AG09319 (cell line): ENCODE measurements at places on chromosomes 2 and 18.
A peak's percentile ranks its signal among the peaks of the same experiment; 100 is the strongest.

DNA sequence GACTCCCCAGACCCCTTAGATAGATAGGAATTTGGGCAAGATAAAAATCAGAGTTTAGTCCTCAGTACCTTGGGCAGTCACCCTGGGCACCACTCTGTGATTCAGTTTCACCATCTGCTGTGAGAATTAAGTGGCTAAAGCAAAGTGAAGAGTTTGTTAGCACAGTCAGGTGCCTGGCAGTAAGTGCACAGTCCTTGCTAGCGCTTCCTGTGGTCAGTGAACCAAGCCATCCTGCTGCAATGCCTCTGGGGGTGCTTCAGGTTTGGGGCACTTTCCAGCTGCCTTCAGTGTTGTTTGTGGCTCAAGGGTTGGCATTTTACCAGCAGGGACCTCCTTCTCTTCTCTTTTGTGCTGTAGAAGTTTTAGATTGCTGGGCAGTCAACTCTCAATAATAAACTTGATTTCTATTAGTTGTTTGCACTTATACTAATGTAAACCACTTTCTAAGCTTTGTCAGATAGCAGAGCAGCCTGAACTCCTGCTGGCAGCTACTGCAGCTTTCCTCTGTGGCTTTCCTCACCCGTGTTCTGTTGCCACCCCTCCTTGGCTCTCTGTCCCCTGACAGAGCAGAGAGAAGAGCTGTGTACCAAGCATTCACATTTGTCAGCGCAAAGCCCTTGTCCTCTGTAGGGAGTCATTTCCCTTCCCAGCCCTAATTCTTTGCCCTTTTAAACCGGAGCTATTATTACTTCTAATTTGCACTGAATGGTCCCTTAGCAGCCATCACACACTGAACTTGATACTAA is 48.4 kb upstream of the RMP24 start:
- no peak for DNase-seq

- DNase-seq: no peak
Observed at GRCh38 chr18:35592298-35592697, 10.8 kb downstream of the GALNT1 start.

GRCh38 chr2:16407358-16407757 is 258.3 kb downstream of the CYRIA start:
- DNase-seq: no peak

DNA sequence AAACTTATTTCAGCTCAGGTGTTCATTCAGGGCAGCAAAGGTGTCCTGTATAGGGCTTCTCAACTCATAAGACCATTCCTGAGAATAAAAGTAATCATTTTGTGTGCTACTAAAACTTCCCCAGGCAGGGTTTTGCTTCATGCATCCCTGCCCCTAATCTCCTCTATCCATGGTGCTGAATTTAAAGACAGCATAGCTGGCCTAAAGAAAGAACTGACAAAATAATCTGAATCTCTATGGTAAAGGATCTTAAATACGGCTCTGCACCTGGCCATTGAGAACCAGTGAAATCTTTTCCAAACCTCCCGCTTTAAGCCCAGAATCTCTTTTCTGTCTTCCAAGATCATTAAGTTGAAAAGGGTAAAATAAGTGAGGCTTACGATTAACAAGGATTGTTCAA is 292.1 kb upstream of the KLHL29 start:
- no peak for DNase-seq

GRCh38 chr2:26274058-26274613 is 29.4 kb downstream of the HADHB start:
- DNase-seq: peak; percentile 98

DNA sequence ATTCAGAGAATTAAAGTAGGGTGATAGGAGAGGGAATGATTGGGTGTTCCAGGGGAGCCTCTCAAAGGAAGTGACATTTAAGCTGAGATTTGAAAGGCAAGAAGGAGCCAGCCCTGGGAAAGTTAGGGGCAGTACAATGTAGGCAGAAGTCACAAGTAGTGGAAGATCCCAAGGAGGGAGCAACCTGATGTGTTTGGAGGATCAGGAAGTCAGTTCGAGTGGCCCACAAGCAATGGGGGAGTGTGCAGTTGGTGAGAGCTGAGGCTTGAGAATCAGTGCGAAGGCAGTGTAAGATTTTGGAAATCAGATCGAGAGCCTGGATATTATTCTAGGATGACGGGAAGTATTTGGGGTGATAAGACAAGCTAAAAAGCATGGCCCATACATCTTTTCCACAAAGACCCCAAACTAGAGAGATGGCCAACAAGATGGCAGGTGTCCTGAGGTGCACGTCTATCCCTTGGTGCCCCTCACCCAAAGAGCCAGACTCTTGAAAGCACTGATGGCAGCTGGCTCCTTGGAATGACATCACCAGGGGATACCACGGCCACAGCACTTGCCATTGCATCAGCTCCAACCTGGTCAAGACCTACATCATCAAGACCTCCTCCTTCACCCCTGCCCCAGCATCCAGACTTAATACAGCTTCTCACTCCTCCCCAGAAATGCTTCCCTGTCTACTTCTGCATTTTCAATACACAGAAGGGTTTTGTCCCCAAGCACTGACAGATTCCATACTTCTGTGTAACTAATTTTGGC is 127.3 kb downstream of the BCL2 start:
- DNase-seq: no peak

- DNase-seq: no peak
Observed at GRCh38 chr2:20737505-20737904, 70.6 kb downstream of the GDF7 start.

DNA sequence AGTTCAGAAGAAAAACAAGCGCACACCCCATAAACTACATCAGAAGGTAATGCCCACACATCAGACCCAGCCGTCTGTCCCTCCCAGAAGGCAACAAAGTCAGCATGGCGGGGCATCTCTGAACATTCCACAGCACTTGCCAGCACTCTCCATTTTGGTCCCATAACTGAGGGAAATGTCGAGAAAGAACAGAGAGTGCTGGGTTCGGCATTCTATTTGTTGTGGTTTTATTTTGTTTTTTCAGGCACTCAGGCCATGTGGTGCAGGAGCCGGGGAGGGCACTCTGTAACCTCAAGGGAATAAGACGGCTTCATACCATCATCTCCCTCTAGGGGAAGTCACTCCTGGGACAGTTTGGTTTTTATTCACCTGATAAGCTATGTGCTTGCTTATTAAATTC is 156.0 kb downstream of the SEPTIN10 start:
- DNase-seq: no peak

GRCh38 chr18:76367168-76368125 is 127.6 kb downstream of the ZNF516 start:
- DNase-seq: no peak

- DNase-seq: no peak
Observed at GRCh38 chr2:54809819-54810218, 86.4 kb downstream of the EML6 start.

- DNase-seq: peak; percentile 45
Observed at GRCh38 chr18:59874166-59874565, 25.6 kb upstream of the PMAIP1 start.

DNA sequence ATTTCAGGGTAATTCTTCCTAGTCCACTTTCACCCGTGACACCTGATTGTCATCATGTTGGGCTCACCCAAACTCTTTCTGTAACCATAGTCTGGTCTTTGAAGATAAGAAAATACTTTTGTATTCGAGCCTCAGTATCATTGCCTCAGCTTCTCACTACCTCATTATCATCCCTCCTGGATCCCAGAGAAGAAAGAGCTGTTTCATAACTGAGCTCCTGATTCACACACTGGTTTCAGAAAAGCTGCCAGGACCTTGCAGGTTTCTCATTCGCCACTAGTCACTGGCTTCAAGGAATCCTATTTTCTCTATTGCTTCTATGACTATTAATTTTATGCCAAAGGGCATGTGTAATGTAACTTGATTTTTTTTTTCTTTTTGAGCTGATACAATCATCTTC is 2.9 kb upstream of the CRIM1 start:
- DNase-seq: no peak

DNA sequence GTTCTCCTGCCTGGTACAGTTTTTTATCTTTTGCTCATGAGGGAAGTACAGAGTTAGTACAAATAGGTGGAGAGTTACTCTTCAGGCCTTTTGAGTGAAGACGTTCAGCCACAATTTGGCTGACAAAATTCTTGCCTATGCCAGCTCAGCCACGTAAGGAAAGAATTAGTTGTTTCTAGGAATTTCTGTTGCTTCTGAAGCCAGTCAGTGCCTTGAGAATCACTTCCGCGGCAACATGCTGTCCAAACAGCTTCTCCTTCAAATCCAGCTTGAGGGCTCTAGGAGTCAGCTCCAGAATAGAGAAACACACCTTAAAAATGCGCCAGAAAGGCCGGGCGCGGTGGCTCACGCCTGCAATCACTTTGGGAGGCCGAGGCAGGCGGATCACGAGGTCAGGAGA is 27.5 kb downstream of the M1AP start:
- no peak for DNase-seq

- DNase-seq: no peak
Observed at GRCh38 chr2:127968610-127969339, 59.1 kb downstream of the SAP130 start.

DNA sequence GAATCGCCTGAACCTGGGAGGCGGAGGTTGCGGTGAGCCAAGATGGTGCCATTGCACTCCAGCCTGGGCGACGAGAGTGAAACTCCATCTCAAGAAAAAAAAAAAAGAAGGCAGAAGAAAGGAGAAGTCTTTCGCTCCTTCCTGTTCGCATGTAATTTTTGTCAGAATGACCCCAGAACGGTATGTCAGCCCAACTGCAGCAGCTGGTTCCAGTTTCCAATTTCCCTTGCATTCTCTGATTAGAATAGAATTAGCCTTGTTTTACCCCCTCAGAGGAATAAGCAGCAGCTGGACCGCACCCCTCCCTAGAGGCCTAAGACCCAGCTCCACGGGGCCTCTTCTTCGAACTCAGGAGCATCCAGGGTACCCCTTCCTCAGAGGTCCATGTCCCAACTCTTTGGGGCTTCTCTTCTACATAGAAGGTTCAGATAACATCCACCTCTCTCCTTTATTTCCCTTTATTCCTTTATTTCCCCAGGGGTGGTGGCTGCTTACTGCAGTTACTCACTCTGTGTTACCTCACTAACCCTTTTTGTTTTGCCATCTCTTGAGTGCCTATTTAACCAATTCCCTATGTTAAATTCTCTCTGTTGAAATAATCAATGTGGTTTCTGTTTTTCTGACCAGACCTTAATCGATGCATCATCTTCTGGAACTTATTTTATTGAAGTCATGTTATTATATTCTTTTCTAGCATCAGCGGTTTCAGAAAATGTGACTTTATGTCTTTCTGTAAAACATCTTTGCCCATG is 7.2 kb upstream of the PUM2 start:
- DNase-seq: no peak

DNA sequence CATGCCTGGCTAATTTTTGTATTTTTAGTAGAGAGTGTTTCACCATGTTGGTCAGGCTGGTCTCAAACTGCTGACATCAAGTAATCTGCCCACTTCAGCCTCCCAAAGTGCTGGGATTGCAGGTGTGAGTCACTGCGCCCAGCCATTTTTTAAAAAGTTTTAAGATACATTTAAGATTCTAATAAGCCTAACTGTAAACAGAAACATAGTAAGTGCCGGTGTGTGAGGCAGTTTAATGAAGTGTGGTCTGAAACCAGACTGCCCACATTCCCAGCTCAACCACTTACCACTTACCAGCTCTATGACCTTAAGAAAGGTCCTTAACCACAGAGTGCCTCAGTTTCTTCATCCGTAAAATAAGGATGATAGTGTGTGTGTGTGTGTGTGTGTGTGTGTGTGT is 42.4 kb downstream of the TMEM237 start:
- no peak for DNase-seq

- DNase-seq: no peak
Observed at GRCh38 chr2:18558458-18558857, 2.0 kb downstream of the RDH14 start.

DNA sequence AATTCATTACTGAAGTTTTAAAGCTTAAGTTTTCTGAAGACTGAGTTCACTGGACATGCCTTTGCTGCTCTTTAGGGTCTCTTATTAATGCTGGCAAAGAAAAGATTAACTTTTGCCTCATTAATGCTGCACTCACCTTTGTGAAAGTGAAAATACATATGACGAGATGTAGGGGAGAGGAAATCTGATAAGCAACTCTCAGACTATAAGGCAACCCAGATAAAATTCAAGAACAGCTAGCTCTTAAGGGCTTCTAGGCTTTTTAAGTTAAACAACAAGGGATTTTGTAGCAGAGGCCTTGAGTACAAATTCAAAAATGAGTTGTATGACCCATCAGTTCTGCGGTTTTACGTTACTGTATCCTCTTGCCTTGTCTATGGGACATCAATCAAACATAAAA is 143.7 kb downstream of the USP34 start:
- DNase-seq: no peak

DNA sequence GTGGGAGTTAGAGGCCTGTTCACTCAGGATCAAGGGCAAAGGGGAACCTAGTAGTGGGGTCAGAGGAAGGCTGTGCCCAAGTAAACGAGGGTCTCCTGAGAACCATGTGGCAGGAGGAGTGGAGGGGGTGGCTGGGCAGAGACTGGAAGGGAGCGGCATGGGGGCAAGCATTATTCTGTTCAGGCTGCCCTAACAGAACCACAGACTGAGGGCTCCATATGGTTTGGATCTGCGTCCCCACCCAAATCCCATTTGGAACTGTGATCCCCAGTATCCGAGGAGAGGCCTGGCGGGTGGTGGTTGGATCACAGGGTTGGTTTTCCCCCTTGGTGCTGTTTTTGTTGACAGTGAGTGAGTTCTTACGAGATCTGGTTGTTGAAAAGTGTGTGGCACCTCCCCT is 287.0 kb downstream of the PHLPP1 start:
- no peak for DNase-seq

DNA sequence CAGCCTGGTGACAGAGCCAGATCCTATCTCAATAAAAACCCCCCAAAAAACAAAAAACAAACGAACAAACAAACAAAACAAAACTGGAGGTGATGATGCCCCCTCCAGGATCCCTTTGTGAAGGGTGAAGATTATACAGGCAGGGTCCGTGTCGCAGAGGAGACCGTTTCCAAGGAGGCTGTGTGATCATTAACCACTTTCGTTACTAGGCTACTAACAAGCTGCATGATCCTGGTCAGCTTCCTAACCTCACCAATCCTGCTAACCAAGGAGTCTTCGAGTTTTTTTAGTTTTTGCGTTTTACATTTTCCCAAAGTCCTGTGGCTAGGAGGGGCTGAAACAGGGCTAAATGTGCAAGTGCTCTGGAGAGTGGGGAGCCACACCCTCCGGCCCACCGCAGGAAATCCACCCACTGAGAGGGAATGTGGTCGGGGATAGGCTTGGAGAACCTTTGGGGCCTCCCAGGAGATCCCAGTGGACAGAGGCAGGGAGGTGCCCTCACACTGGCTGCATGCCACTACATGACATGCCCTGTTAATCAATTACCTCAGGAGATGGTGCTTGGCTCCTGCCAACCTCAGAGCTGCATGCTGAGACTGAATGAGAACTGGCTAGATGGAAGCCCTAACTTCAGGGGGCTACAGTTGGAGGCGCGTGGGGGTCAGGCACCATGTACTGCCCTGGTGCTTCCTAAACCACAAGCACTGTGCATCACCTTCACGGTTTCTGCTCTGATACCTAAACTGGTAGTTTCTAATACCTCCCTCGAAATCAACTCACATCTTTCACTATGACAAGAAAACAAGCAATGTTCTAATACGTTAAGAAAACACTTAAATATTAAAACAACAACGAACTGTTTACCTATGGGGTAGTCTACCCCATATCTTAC is 67.5 kb upstream of the RGPD5 start:
- no peak for DNase-seq

GRCh38 chr18:49876536-49876935 is 63.2 kb upstream of the ACAA2 start:
- DNase-seq: no peak
